ENCODE measurements at places on chromosomes 11 and 22.

DNA sequence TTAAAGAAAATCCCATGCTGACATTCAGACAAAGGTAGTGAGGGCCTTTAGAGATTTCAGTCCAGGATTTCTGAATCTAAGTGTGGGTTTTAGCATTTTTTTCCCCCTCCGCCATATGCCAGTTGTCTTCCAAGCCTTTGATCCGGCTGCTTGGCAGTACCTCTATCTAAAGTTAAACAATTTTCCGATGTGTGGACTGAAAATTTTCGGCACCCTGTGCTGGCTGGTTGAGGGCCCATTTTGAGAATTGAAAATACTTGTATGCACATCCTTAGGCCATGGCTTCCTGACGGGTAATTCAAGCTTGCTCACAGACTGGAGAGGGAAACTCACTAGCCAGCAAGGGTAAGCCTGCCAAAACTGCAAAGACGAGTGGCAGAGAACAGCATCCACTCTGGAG is 131.9 kb upstream of the NARS2 start:
- DNase-seq: no peak

GRCh38 chr11:118696673-118697226 is 17.3 kb upstream of the TREH start:
- DNase-seq: no peak

GRCh38 chr11:60831143-60831500 is 10.8 kb upstream of the CCDC86 start:
- DNase-seq: peak; percentile 83

DNA sequence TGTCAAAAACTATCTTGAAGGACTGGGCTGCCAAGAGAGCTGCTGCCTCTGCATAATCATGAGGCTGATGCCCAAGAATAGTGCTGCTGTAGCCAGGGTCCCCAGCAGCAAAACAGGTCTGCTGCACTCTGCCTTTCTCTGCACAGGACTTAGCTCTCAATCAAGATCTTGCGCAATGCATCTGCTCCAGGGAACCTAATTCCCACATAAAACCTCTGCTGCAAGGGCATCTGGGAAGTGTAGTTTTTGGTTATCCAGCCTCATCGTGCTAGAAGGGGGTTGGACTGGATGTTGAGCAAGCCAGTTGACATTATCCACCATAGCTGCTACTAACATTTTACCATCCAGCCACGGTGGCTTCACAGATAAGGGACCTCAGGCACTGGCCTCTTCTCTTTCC is 192.7 kb downstream of the C11orf91 start:
- no peak for DNase-seq

DNA sequence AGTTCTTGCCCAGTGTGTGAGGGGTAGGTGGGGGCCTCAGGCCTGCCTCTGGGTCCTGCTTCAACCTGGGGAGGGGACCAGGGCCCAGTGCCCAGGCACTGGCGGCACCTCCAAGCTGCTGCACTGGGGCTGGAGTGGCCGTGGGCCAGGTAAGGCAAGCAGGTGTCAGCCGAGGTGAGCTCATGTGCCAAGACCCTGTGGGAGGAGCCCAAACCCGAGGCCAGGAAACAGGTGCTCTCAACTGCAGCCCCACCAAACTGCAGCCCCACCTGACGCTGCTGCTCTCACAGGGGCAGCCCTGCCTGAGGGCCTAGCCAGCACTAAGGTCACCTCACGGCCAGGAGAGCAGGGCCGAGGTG is 18.1 kb upstream of the GNB1L start:
- no peak for DNase-seq

GRCh38 chr11:74403607-74404321 is 5.5 kb upstream of the PGM2L1 start:
- no peak for DNase-seq

GRCh38 chr22:30861688-30862552 is 106.7 kb downstream of the MORC2 start:
- no peak for DNase-seq

GRCh38 chr11:84833488-84834088 is 793.6 kb downstream of the DLG2 start:
- no peak for DNase-seq

- DNase-seq: peak; percentile 16
Observed at GRCh38 chr11:2777871-2778629, 78.3 kb upstream of the KCNQ1OT1 start.

Measured in left ventricle myocardium inferior (tissue), 1 donor.